Effector CD4-positive, alpha-beta T cell (primary cell): ENCODE measurements at places on chromosomes 7 and 10.

GRCh38 chr7:131692131-131692960 lies 135.9 kb upstream of the PODXL start:
- DNase-seq: no peak

DNA sequence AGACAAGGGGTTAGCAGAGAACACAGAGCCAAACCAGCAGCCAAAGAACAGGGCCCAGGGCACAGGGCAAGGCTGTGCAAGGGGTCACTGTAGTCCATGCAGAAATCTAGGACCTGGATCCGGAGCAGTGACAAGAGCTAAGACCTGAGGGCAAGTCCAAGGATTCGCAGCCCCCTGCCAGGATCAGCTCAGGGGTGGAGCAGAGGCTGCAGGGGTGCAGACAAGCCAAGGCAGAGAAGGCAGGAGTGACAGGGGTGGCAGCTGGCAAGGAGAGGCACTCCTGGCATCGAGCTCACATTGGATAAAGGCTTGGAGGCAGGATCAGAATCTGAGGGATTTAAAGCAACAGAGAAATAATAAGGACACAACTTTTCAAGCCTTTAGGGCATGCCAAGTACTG lies 80.7 kb upstream of the NANOS1 start:
- DNase-seq: no peak

DNA sequence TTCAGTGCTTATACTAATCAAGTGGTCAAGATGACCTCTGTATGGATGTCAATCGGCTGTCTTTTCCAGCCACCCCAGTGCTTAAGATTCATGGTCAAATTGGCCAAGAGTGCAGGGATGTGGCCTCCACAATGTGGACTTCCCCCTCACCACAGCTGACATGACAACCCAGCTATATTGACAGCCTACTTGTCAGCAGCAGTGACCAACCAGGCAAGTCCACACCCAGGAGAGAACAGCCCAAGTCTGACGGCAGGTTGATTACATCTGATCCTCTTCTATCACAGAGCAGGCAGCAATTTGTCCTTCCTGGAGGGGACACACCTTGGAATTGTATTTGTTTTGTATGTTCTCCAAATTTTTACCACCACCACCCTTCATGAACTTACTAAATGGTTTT lies 8.2 kb upstream of the ERVW-1 start:
- no peak for DNase-seq

DNA sequence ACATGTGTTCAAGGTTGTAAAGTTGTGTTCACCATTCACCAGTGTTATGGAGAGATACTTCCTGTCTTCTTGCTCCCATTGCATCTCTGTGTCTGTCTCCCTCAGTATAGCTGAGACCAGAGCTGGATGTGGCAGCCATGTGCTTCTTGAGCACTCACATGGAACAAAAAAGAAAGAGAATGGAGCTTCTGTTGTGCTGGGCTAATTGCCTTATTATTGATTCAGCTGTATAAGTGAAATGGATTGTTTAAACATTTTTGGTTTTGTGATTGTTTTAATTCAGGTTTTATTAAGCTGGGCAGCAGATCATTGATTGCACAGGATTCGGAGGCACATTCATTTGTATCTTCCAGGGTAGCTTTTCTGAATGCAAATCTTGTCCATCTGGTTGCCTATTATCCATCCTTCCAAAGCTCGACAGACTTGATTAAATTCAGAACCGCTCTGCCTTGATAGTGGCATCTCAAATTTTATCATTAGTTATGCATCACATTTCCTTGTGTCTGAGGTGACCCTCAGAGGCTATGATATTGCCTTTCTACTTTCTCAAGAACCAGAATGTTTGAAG lies 119.9 kb downstream of the CCNY start:
- DNase-seq: no peak

- peak; percentile 34 for DNase-seq
Observed at GRCh38 chr7:108570146-108570755, 577 bp downstream of the DNAJB9 start.

DNA sequence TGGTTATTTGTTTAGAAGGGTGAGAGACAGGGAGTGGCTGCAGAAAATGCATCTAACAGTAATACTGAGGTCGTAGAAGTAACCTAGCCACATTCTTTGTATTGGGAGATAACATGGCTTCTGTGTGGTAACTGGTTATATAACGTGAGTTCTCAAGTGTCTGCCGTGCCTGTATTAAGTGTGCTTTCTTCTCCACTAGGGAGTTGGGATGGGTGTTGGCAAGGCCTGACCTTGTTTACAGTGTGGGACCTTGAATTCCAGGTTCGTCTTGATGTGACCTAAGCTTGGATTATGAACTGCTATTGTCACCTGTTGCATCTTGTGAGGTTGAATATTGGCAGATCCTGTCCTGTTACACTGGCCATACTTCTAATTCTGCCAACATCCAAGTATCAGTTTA lies 145.3 kb upstream of the NAMPT start:
- no peak for DNase-seq

- DNase-seq: no peak
Observed at GRCh38 chr7:41885078-41885477, 182.2 kb upstream of the INHBA start.

- DNase-seq: no peak
Observed at GRCh38 chr7:19353180-19353579, 208.0 kb upstream of the FERD3L start.

GRCh38 chr7:2511769-2512168 lies 7.8 kb upstream of the LFNG start:
- DNase-seq: no peak

GRCh38 chr10:73649876-73650536 lies 5.8 kb downstream of the SYNPO2L start:
- DNase-seq: no peak

DNA sequence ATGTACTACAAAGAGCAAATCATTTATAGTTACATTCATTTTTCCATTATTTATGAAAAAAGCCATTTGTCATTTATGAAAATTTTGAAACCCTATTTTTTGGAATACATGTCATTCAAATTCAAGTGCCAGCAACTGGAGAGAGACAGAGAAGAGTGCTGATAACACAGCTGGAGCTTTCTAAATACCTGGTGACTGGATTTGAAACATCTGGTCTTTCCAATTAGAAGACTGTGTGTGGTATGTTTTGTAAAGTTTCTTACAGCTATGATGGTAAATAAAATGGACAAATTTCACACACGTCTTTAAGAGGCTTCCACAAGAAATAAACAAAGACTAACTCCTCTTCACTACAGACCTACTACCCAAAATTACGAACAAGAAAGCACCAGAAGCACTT lies 56.8 kb downstream of the CHCHD3 start:
- DNase-seq: no peak

GRCh38 chr7:80643336-80643915 lies 5.0 kb downstream of the CD36 start:
- DNase-seq: no peak

- DNase-seq: no peak
Observed at GRCh38 chr10:18306031-18306430, 165.8 kb downstream of the CACNB2 start.

DNA sequence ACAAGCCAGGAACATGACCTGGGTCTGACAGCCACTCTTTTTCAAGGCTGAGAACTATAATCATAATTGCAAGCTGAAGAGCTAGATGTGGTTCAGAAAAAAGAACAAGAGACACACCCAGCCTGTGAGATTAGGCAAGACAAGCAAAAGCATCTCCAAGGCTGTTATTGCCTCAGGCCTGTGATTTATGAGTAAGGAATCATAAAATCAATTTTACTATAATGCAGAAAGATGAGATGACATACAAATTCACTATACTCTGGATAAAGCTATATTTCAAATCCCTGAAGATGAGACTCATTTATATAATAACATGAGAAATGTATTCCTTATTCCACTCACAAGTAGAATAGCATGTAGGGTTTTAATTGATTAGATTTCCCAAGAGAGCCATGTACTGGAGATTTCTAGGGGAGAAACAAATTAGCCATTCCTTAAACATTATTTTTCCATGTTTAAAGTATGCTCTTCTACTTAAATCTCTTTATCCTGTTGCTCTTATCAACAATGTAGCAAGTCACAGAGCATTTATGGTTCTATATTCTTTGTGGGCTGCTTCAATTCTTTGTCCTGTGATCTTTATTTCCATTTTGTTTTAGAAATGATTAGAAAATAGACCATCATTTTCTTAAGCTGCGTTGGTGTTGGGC lies 47.4 kb downstream of the FHIP2A start:
- DNase-seq: no peak

- DNase-seq: peak; percentile 9
Observed at GRCh38 chr7:158394936-158395335, 192.7 kb downstream of the PTPRN2 start.

DNA sequence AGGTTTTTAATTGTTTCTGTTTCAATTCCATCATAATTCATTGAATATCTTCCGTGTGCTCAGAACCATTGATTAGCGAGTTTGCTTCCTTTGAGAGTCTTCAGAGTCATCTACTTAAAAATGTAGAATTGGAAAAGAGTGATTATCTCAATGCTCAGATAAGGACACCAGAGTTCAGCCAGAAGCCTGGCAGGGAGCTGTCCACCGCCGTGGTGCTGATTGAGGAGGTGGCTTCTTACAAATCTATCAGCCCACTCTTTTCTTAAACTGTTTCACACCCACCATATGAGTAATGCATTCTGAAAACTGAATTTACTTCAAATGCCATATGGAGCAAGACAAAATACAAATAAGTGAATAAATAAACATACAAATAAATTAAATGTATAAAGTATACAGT lies 79.3 kb downstream of the INSYN2A start:
- no peak for DNase-seq

GRCh38 chr10:86965986-86966654 lies 2.2 kb upstream of the ADIRF start:
- no peak for DNase-seq

GRCh38 chr7:133481676-133482075 lies 228.8 kb downstream of the EXOC4 start:
- no peak for DNase-seq

DNA sequence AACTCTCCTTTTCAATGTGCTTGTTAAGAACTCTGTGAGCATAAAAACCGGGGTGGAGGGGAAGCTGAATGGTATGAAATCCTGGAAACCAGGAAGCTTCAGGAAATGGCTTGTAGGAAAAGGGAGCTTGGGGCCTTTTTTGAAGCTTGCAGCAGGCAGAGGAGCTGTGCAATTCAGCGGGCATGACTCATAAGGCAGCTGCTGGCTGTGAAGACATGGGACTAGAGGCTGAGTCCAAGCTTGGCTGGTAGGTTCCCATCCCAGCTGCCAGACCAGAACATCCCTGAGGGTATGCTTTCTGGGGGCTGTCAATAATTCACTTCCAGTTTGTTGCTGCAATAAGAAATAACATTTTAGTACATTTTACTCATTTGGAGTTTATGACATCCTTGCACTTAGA lies 36.8 kb upstream of the CDC14C start:
- no peak for DNase-seq

DNA sequence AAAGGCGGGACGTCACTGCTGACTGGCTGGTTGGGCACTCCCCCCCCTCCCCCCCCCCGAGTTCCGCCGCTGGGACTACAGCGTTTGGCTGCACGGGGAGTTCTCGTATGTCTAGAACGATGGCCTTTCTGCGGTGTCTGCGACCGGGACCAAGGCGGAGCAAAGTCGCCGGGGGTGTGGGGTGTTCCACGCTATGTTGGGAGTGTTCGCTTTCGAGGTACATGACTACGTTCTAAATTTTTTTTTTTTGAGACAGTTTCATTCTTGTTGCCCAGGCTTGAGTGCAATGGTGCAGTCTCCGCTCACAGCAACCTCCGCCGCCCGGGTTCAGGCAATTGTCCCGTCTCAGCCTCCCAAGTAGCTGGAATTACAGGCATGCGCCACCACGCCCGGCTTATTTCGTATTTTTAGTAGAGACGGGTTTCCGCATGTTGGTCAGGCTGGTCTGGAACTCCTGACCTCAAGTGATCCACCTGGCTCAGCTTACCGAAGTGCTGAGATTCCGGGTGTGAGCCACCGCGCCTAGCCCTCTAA lies 573 bp upstream of the IDI1 start:
- DNase-seq: no peak

DNA sequence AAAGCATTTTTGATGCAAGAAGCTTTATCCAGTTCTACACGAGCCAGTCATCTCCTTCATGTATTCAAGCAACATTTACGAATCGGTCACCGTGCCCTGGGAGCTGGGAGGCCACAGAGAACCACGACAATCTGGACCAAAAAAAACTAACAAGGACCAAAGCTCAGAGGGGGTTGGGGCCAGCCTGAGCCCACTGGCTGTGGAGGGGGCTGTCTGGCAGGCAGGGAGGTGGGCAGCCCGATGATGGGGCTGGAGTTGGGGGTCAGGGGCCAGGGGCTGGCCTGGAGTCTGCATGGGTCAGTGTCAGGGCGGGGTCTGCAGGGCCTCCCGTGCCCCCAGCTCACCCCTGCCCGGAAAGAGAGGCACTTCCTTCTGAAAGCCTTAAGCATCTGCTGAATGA lies 12.5 kb upstream of the GRIFIN start:
- DNase-seq: no peak

- DNase-seq: no peak
Observed at GRCh38 chr10:80497187-80498077, 40.3 kb upstream of the SH2D4B start.

GRCh38 chr10:21202776-21203462 lies 305.8 kb upstream of the NEBL start:
- DNase-seq: no peak

GRCh38 chr7:44269417-44269816 lies 56.0 kb downstream of the CAMK2B start:
- DNase-seq: no peak

DNA sequence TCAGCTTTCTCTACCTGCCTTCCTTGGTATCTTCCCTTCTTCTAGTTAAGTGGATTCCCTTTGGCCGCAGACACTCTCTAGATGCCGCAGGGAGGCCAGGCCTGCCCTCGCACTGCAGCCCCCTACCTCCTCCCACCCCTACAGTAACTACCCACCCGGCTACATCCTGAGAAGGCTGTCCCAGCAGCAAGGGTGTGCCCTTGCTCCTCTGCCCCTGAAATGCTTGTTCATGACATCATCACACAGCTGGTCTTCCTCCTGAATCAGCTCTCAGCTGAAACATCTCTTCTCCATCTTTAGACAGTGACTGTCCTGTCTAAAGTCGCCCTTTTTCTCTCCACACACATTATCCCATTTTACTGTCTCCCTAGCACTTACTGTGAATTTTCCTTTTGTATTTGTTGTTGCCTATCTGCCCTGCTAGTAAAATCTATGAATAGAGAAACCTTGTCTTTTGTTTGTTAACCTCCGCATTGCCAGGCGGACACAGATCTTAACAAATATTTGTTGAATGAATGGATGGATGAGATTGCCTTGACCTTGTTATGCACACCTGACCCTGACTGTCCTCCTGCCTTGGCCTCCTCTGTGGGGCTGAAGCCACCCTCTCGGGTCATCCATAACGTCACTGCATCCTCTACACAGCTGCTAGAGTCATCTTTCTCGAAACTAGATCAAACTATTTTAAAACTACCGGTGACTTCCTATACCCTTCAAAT lies 108.9 kb upstream of the GATA3 start:
- no peak for DNase-seq

GRCh38 chr7:100166317-100166940 lies 2.0 kb downstream of the GAL3ST4 start:
- DNase-seq: no peak

- no peak for DNase-seq
Observed at GRCh38 chr10:68184546-68184945, 47.4 kb downstream of the ATOH7 start.
